ENCODE measurements at places on chromosomes 13 and 19.

GRCh38 chr13:50060718-50061117, 45.5 kb downstream of the KCNRG start:
- DNase-seq = no peak

GRCh38 chr19:48556163-48556562, 4.2 kb downstream of the SULT2B1 start:
- no peak for DNase-seq

- peak; percentile 61 for DNase-seq
These were observed 20.5 kb downstream of the NCAN start for GRCh38 chr19:19232261-19232721.

- no peak for DNase-seq
These were observed 1.3 kb downstream of the BLOC1S3 start for GRCh38 chr19:45179892-45180370.

- DNase-seq = no peak
These were observed 690.1 kb upstream of the KLHL1 start for GRCh38 chr13:70798385-70798784.

GRCh38 chr13:33870046-33870668, 52.2 kb downstream of the RFC3 start:
- DNase-seq = peak; percentile 75

DNA sequence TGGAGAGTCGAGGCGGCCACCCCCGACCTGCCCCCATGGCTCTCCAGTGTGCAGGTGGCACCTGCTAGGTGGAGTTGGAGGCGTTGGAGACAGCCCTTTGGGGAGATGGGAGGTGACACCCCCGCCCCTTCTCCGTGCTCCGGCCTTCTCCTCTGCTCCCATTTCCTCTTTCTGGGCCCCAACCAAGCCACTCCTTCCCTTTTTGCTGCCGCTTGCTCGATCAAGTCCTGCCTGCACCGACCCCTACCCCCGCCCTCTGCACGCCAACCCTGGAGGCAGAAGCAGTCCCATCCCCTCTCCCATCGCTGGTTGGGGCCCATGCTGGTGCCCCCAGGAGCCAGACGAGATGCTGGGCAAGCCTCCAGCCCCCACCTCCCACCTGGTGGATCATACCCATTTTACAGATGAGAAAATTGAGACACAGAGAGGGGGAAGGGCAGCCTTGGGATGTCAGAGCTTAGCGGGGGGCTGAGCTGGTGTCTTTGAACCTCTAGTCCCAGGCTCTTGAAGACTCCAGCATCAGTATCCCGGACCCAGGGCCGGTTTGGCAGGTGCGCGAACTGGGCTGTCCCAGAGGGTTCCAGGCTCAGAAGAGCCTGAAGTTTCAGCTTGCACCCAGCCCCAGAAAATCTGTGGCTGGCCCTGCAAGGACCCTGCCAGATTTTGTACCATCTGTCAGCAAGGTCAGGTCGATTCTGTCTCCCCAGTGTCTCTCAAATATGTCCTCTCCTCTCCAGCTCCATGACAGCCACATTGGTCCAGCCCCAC, 10.3 kb downstream of the GNA15 start:
- peak; percentile 78 for DNase-seq

GRCh38 chr13:73865027-73865426, 269.2 kb downstream of the KLF12 start:
- no peak for DNase-seq

- no peak for DNase-seq
These were observed 201.8 kb upstream of the MIR17HG start for GRCh38 chr13:91145571-91146205.

GRCh38 chr13:92602560-92602959, 624.0 kb upstream of the GPC6 start:
- no peak for DNase-seq

DNA sequence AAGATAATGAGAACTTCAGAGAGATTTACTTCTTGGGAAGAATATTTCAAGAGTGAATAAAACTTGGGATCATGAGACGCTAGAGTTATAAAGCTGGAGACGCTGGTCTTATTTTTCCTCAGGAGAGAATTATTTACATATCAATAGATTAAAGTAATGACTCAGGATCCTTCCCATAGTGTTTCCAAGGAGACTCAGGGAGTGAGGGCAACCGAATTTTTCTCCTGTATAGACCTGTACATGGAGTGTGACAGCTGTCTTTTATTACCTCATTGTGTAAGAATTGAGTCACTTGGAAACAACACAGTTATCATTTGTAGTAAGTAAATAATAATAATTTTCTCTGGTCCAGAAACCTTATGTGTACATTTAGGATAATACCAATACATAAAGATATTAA, 1905.5 kb downstream of the OLFM4 start:
- DNase-seq = no peak

DNA sequence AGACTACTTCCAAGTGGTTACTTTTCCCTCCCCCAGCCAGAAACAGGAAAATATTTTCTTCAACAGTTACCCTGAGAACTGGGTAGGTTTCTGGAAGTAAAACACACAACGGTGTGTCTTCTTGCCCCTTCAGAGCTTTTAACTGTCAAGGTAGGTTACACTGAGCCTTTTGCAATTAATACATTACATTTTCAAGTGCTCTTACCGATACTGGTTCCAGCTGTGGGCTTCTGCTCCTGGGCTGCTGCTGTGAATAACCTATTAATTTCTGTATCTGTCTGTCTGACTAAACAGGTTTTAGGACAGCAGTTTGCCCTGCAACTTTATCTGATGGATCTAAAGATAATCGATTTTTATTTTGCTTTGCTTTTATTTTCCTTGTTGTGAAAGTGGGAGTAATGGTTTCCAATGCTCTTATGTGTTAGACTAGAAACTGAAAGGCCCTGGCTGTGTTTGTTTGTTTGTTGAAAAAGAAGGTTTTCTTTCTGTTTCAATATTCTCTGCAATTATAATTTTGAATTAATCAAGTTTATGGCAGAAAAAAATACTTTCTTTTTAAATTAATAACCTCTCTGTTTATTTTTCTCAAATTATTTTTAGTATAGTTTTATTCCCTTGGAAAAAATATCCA, 196.7 kb upstream of the SLITRK6 start:
- no peak for DNase-seq

DNA sequence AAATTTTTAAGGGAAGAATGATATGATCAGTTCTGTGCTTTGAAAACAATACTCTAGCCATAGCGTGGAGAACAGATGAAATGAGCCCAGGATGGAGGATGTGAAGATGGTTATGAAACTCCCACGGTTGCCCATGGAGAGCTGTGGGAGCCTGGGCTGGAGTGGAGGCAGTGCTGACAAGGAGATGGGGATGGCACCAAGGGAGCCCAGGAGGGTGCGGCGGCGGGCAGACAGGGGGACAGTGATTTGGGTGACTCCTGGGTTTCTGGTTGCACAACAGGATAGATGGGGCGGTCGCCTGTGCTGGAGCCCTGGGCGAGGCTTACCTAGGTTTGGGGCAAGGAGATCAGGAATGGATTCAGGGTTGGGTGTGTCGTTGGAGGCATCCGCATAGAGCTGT, 15.9 kb downstream of the ARHGEF7 start:
- no peak for DNase-seq

GRCh38 chr19:50434525-50434924, 1.8 kb downstream of the MYBPC2 start:
- peak; percentile 55 for DNase-seq

- DNase-seq = no peak
These were observed 38.7 kb downstream of the KCTD4 start for GRCh38 chr13:45162194-45162593.

DNA sequence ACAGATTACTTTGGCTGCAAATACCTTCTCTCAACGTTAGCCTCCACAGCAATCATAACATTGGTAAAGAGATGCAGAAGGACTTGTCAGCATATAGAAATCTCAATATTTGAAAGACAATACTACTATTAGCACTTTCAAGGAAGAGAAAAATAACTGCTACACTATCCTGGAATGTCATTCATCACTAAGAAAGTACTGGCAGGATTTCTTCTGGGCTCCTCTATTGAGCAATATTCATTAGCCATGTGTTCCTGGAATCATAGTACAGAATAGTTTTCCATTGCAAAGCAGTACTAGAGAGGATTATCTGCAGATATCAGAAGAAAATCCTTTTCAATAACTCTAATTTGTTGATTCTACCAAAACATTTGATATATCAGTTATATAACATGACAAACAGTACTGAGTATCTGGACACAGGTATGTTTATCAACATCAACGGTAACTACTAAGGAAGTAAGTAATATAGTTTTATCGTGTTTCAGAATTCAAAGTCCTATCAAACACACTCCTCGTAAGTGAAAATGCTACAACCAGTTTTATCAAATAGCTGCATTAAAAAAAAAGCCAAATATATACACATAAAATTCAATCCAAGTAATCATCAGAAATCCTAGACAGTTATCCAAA, 27.3 kb downstream of the INTS6 start:
- DNase-seq = no peak

GRCh38 chr13:25248071-25248470, 39.2 kb downstream of the MTMR6 start:
- no peak for DNase-seq

- no peak for DNase-seq
These were observed 7.1 kb upstream of the IGFL3 start for GRCh38 chr19:46131485-46132143.

DNA sequence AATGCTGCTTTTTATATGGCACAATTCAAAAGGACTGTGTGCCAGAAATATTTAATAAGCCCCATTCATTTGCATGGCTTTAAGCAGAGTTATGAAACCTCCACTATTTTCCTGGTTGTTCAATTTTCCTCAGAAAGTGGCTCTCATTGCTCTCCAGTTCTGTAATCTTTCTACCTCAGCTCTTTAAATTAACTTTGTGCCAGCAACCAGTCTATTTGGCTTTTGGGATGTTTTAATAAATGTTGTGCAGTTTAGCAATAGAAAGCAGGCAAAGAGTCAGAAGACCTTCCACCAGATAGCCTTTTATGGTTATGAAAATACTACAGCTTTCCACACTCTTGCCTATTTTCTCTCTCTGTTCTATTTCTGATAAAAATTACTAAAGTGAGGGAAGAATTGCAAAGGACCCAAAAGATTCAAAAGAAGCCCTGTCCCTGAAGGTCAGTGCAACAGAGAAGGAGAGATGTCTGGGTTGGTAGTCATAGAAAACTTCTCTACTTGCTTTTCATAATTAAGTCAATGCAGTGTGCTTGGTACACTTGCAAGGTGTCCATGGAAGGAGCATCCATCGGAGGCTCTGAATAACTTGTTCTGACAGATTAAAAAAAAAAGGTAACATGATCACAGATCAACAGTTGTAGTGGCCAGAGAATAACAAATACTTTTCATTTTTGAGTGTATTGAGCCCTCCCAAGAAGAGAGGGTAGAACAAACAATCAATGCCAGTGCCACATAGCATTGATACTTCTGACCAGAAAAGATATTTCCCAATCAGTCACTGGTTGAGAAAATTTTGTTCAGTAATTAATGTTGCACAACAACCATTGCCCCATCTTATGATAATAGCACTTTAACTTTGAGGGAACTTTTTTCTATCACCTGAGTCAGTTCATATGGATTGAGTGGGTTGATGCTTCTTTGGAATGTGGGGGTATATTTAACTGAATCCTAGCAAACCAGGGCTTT, 48.4 kb upstream of the SPRY2 start:
- no peak for DNase-seq

GRCh38 chr13:113917594-113918371, 53.9 kb upstream of the GAS6 start:
- DNase-seq = no peak

DNA sequence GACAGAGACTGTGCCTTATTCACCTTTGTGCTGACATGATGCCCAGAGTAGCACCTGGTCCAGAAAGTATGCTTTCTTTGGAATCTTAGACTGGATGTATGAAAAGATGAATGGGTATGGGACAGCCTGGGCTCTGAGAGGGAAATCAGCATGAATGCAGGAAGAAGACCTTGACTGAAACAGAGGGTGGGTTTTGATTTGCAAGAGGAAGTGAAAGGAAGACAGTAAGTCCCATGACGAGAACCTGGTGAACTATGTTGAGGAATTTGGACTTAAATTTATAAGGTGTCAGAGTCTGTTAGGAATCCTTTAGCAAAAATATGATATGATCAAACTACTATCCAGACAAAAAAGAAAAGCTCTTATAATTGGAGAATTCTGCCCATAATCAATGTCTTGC, 301.9 kb downstream of the SPRY2 start:
- no peak for DNase-seq

GRCh38 chr13:89061821-89062220, 1390.7 kb downstream of the SLITRK5 start:
- no peak for DNase-seq

GRCh38 chr13:43441899-43442499, 344.8 kb downstream of the ENOX1 start:
- DNase-seq = no peak

GRCh38 chr19:27993619-27994570, 1219.1 kb downstream of the UQCRFS1 start:
- DNase-seq = no peak

DNA sequence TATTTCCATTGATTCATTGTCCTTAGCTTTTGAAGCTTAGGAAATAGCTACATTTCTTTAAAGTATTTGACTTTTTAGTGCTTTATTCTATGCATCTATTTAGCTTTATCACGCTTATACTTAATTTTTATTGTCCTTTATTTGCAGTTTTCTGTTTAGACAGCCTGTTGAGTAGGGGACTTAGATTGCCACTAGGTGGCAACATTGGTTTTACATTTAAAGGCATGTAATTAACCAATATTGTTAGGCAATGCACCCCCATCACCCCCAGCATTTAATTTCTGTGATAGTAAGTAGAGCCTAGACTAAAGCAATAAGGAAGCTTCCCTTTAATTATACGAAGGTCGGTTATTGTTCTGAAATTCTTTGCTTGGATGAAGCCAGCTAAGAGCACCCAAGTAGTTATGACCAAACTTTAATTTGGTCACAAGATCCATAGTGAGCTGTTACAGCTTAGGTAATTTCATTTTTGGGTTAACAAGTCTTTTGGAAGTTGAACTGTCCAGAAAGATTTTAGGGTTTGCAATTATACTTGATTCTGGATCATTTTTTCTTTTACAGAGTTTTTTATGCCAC, 36.5 kb downstream of the B3GLCT start:
- DNase-seq = peak; percentile 16

- DNase-seq = no peak
These were observed 6.1 kb downstream of the WTIP start for GRCh38 chr19:34487651-34488051.

DNA sequence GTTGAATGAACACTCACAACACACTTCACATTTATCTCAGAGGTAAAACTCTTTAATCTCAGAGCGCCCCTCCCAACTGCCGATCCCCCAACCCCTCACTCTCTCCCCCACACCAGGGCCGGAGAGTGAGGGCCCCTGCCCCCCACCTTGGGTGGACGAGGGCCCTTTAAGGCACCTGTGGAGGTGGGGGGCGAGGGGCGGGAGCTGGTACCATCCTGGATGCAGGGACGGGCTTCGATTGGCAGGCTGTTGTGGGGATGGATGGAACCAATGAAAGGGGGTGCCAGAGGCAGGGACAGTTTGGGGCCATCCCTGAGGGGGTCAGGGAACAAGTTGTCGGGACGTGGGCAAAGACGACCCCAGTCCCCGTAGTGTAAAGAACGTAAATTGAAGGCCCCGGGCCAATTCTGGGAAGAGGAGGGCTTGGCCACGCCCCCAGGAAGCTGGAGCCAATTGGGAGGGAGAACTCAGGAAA, 1.7 kb upstream of the PNKP start:
- no peak for DNase-seq

All from RPMI8226 (cell line).